ENCODE measurements at places on chromosomes 3 and 15.

GRCh38 chr3:13665582-13666226 is 116.8 kb downstream of the FBLN2 start:
- DNase-seq = no peak

DNA sequence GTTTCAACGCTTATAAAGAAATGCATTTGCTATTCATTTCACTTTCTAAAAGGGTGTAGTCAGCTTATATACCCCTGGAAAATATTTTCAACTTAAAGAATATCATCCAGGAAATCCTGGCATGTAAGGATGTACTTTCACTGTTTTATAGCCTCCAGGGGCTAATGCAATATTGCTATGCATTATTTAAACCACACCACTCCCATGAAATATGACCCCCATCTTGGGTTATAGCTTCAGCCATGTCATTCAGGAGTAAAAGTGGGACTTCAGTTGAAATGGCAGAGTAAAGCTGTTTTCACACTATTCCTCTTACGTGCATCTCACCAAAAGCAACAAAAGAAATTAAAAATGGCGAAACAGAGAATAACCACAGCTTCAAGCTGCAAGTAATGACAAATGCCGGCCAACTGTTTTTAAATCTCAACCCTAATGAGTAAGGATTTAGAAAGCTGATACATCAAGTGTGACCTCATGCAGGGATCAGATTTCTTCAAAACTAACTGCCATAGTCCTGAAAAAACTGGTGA is 84.5 kb downstream of the COL6A6 start:
- DNase-seq = no peak

GRCh38 chr3:107927361-107928083 is 163.3 kb downstream of the CD47 start:
- no peak for DNase-seq

DNA sequence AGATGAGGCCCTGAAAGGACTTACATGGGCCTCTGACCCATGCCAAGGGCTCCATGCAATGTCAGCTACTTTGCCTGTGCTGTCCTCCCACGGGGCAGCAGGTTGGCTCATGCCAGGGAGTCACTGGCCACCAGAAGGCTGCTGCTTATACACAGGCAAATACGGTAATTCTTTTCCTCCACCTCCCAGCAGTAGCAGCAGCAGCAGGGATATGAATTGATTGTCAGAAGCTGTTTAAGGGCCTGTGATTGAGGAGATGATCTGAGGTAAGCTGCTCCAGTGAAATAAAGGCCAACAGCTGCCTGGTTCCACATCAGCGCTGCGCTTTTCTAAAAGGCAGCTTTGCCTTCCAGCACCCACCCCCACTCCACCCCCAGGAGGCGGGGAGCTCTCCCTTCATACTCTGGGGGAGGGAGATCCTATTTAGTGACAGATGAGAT is 250.5 kb downstream of the SHQ1 start:
- DNase-seq = no peak

DNA sequence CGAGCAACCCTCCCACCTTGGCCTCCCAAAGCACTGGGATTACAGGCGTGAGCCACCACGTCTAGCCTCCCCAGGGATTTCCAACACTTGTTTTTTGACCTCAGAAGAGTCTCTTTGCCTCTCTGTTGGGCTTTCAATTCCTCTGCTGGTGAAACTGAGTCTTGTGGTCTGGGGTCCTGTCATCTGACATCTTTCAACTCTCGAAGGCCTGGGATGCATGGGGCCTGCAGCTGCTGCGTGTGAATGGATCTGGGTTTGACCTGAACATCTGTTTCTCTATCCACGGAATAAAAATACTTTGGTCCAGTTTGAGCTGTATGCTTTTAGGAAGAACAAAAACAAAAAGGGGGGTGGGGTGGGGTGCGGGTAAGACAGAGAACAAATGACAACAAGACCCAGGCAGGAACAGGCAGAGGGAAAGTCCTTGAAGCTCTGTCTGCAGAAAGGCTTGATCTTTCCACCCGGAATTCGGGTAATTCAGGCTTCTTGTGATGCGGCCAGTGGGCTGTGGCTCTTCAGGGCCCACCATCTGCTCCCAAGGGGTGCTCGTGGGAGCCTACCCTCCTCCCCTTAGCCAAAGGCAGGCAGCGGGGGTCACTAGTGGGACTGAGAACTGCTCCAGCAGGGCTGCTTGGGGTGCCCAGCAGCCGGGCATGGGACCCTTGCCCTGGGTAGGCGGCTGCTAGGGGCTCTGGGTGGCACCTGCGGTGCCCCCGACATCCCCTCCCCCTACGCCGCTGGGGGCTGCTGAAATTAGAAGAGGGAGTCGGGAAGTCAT is 71.5 kb downstream of the SLC12A8 start:
- no peak for DNase-seq
